ENCODE measurements at places on chromosomes 7 and 10.
A peak's percentile ranks its signal among the peaks of the same experiment; 100 is the strongest.

DNA sequence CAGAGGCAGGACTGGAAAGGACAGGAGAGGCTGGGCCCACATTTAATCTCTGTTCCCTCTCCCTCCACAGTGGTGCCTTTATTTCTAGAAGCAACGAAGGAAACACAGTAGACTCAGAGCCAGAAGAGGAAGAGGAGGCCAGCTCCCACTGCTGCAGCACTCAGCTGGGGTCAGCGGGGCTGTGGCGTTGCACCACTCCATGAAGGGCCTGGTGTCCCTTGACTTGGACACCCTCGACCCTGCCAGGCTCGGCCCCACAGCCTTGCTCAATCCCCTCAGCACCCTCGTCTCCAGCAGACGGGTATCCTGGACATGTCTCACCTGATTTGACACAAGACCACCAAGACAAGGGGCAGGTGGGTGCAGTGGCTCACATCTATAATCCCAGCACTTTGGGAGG is 38.8 kb downstream of the PRKAG2 start:
- no peak for DNase-seq

- no peak for DNase-seq
These were observed 15.4 kb downstream of the CCDC136 start for GRCh38 chr7:128807191-128807590.

- DNase-seq = no peak
These were observed 251.2 kb upstream of the MDFIC start for GRCh38 chr7:114670676-114671075.

DNA sequence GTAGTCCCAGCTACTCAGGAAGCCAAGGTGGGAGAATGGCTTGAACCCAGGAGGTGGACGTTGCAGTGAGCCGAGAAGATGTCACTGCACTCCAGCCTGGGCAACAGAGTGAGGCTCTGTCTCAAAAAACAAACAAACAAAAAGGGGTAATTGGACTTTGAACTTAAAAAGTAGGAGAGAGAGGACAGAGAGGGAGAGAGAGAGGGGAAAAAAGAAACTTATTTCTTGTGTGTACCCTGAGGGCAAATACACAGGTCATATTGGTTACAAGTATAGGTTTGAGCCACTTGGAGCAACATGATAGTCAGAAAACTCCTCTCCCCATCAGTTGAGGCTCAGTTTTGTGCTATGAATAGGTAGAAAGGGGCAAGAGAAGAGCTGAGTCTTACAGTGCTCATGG is 42.8 kb upstream of the CCDC7 start:
- DNase-seq = no peak

- no peak for DNase-seq
These were observed 33.9 kb downstream of the MALSU1 start for GRCh38 chr7:23332910-23333612.

GRCh38 chr10:106378251-106378650 is 786.3 kb downstream of the SORCS1 start:
- DNase-seq = no peak

DNA sequence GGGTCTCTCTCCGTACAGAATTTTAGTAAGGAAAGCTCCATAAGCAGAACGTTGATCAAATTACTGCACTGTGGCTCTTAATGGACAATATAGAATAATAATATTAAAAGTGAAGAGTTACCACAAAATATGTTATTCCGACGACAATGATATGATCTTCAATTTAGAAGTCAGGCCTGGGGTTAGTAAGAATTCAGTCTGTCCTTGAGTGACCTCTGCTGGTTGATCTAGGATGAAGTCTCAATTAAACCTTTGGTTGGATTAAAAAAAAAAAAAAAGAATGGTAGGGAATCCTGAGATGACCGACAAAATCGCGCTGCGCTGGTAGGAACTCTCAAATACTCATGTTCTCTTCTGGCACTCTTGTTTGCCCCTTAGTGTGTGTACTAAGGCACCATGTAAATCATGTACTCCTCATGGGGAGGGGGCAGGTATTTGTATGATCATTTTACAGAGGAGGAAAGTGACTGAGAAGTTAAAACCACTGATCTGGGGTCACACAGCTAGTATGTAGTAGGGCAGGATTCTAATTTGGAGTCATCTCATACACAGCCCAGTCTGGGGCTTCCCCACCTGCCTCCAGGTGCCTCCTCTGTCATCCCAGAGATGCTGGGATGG is 161.3 kb upstream of the NPVF start:
- DNase-seq = no peak

GRCh38 chr10:100508691-100509150 is 10.9 kb downstream of the SEC31B start:
- no peak for DNase-seq

GRCh38 chr10:104274762-104275721 is 6.1 kb downstream of the GSTO2 start:
- DNase-seq = no peak

- peak; percentile 95 for DNase-seq
These were observed 465 bp upstream of the TRIM24 start for GRCh38 chr7:138459413-138460175.
